Pulmonary artery endothelial cell (primary cell): ENCODE measurements at places on chromosomes 16 and 17. TPM values are rescaled to one million over a fixed set of nuclear protein-coding genes. Genes with fewer than 3 reads are reported as not detected.

DNA sequence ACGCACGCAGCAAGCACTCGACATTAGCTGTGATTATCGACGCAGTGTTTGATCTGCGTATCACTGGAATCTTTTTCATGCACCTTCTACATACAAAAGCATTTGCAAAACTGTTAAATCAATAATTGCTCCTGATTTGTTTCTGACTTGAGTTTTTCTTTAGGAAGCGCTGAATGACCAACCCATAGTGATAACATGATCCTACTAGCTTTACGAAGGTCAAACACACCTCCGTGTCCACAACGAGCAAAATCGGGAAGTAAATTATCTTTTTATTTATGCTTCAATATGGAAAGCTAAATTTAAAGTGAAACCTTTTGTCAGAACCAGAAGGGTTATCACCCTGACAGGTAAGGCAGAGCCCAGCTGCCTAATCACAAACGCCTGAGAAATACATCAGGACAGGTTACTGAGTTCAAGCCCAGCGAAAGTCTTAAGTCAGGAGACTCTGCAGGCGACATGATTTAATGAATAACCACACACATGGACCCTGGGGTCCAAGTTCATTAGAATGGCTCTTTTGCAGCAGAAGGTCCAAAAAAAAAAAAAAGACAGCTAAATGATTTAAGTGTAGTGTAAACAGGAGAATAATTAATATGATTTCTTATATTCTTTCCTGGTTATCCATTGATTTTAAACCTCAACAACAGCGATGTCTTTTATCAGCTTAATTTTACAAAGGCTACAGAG, 104.2 kb downstream of the ADCY9 start:
- no peak for DNase-seq

- DNase-seq = no peak
Observed at GRCh38 chr16:88888461-88889387, 22.3 kb upstream of the PABPN1L start.

C16orf89 gene
- total RNA-seq = not detected in 2 replicates

DNA sequence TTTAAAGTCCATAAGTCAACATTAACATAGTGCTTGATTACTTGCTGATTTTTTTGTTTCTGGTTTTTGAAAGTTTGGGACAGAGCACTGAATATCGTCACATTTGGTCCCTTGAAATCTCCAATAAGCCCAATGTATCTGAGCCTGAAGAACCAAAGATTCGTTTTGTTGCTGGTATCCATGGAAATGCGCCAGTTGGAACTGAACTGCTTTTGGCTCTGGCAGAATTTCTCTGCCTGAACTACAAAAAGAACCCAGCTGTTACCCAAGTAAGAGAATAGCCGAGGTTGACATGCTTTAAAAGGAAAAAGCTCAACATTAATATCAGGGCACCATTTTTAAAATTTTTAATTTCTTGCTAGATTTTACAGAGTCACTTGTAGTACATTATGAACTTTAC, 27.7 kb upstream of the GOSR1 start:
- DNase-seq = no peak

DGKE gene
- total RNA-seq = 6.9 and 12.3 TPM in 2 replicates

DUS1L gene
- total RNA-seq = 66.1 and 84.1 TPM in 2 replicates

- DNase-seq = no peak
Observed at GRCh38 chr17:77196251-77196650, 55.5 kb downstream of the SEC14L1 start.

DNA sequence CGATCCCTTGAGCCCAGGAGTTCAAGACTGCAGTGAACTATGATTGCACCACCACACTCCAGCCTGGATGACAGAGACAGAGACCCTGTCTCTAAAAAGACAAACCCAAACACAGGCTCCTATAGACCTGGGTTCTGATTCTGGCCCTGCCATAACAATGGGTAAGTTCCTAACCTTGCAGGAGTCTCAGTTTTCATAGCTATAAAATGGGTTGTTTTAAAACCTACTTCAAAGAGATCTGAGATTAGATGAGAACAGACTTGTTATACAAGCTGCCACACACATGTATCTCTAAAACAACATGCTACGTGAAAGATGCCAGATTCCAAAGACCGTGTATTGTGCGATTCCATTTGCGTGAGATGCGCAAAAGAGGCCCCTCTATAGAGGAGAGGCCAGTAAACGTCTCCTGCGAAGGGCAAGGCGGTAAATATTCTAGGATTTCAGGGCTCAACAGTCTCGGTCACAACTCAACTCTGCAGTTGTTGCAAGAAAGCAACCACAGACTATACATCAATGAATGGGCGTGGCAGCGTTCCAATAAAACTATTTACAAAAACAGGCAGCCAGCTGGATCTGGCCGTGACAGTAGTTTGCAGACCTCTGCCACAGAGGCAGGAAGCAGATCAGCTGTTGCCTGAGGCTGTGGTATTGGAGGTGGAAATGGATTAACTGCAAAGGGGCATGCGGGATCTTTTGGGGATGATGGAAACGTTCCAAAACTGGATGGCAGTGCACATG, 5.9 kb downstream of the CORO7 start:
- DNase-seq = peak; percentile 71

GRCh38 chr16:77759821-77760220, 28.5 kb upstream of the VAT1L start:
- DNase-seq = no peak

- DNase-seq = no peak
Observed at GRCh38 chr17:35286120-35286781, 43.4 kb downstream of the SLFN5 start.

NR1D1 gene
- 0.73 and 0.78 TPM in 2 replicates for total RNA-seq

DNA sequence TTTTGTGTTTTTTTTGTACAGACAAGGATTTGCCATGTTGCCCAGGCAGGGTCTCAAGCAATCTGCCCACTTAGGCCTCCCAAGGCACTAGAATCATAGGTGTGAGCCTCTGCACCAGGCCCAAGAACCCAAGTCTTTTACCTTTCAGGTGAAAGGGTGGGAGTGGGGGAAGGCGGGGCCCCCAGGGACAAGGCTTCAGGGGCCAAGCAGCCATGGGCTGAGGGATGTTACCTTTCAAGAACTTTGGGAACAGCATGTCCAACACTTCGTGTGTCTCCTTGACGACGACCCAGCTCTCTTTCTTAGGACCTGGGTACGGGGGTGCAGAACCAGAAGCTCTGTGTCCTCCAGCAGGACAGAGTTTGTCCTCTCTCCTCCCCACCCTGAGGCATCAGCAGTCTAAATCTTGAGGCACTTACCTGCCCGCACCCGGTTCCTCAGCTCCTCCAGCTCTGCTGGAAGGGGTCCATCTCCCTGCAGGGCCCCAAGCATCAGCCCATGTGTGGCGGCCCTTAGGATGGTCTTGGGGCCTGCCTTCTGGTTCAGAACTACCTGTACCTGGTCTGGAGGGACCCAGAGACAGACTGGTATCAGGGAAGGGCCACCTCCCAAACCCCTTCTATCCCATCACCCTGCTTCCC, 9.0 kb downstream of the SLC5A2 start:
- DNase-seq = no peak

PLCG2 gene
- 4.7 and 7.7 TPM in 2 replicates for total RNA-seq

GRCh38 chr16:85215478-85216118, 103.3 kb upstream of the CIBAR2 start:
- DNase-seq = no peak
